ENCODE measurements at places on chromosomes 5 and 9.

- no peak for DNase-seq
Observed at GRCh38 chr9:14797435-14797834, 74.9 kb upstream of the CER1 start.

- DNase-seq, result no peak
Observed at GRCh38 chr9:20549053-20549452, 73.2 kb downstream of the MLLT3 start.

GRCh38 chr5:179310439-179311090 is 34.7 kb downstream of the ADAMTS2 start:
- DNase-seq, result no peak

DNA sequence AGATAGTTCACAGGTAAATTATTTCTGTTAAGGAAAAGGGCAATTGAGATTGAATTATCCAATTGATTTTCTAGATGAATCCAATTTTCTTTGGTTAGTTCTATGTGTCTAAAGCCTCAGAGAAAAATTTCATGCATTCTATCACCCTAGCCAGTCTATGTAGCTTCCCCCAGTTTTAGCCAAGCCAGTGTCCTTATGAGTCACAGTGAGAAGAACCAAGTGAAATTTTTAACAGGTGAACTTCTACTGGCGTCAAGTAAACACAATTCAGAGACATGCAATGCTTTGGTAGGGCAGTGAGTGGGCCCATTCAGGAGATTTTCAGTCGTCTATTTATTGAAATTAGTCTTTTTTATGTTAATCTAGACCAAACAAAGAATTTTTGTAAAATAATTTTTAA is 1077.4 kb upstream of the ARRDC3 start:
- DNase-seq, result no peak

DNA sequence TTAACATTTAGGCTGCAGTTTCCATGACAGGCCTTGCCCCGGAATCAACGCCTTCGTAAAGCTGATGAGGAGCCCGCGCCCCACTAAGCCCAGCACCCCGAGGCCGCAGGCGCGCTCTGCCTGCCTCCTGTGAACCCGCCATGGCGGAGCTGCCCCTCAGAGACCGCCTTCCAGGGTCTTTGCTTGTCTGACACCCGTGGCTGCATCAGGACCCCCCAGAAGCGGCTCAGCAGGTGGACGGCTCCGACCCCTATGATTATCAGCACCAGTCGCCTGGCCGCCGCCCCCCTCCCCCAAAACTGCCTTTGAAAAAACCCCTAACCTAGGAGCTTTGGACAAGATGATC is 507 bp upstream of the DPH7 start:
- DNase-seq, result no peak

- no peak for DNase-seq
Observed at GRCh38 chr5:175195698-175196656, 248.0 kb downstream of the DRD1 start.

GRCh38 chr5:13957032-13957645 is 12.7 kb upstream of the DNAH5 start:
- DNase-seq, result peak; percentile 24

DNA sequence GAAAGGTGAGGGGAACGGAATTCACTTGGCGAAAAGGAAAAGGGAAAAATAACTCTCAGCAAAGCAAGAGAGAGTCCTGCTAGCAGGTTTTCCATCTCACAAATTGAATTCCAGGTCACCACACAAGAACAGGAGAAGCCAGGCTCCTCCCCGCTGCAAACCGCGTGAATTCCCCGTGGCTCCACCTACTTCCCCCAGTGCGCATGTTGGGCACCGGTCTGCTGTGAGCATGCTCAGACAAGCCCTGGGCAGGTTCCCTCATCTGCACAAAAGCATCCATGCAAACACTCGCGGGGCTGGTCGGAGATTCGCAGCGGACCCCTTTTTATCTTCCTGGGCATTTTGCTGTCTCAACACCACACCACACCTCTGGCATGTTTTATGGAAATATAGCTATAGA is 58.5 kb upstream of the S1PR3 start:
- no peak for DNase-seq
